Posterior cingulate gyrus (tissue), 11 donors: ENCODE measurements at places on chromosomes 11 and 22.

- no peak for DNase-seq
These were observed 38.2 kb upstream of the RAB38 start for GRCh38 chr11:88213406-88213805.

- no peak for DNase-seq
These were observed 3.6 kb downstream of the OTOG start for GRCh38 chr11:17550450-17551346.

- no peak for DNase-seq
These were observed 40.0 kb downstream of the TST start for GRCh38 chr22:36979016-36979910.

DNA sequence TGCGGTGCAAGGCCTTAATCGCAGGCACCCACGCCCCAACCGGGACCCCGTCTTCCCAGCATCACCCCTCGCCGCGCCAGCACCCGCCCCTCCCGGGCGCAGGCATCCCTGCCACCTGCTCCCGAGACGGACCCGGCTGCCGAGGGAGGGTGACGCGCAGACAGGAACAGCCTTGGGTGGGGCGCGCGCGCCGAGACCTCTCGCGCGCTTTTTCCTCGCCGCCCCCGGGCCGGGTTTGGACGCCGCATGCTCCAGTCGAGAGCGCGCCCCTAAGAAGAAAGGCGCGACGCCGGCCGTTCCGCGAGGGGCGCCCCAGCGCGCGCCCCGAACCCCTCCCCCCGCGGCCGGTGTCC is 504 bp downstream of the CFL1 start:
- no peak for DNase-seq

GRCh38 chr22:49973018-49973961 is 12.7 kb downstream of the PIM3 start:
- no peak for DNase-seq

GRCh38 chr22:43553451-43554258 is 141.8 kb downstream of the MPPED1 start:
- DNase-seq: no peak

DNA sequence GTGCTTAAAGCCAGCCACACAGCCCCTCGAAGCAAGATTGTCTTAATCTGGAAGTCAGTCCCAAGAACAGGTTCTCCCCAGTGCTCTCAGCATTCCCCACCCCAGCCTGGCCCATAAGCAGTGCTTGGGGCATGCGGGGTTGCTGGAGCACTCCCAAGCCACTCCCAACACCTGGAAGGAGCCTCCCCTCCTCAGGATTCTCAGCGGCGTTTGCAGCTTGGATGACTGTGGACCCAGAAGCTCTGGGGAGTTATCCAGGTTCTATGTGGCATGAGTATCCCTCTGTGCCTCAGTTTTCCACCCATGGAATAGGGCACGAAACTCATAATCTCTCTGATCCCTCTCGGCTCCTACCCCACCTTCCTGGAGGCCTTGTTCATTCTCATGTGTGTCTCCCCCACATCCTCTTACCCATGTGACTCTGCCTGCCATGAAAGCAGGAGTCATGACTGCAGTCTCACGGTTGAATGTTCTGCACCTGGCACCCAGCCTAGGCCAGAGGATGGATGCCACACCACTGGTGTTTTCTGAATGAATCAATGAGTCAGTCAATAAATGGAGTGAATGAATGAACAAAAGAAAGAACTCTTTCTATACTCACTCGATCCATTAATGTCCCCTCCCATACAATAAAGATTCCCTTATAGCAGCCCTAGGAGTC is 33.4 kb upstream of the WNT7B start:
- no peak for DNase-seq

DNA sequence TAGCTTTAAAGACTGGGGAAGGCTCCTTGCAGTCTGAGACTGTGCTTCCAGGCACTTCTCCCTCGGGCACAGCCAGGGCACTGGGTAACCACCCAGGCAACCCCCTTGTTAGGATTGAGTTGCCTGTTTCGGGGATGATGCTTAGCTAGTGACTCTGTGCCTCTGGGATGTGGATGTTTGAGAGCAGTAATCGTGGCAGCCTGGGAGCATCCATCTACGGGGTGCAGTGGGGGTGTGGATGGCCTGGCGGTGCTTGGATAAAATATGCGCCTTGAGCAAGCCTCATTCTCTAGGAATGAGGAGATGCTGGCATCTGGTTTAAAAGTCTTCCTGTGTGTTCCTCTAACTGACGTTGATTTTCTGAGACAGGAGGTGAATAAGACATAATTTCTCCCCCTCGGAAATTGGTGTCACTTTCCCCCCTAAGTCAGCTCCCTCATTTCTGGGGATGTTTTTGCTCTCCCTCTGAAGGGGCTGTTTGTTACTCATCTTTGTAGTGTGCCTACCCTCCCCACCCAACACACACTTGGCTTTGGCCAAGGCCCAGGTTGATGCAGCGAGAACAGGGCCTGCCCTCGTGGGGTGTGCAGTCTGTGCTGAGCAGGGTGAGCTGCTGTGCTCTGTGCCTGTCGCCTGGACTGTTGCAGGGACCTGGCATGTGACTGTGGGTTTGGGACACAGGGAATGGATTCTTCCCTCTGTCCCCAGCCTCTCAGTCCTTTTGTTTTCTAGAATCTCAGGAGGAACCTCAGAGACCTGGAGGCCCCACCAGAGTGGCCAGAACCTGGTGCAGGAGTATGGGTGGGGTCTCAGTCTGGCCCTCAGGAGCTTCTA is 2.0 kb downstream of the GNAZ start:
- DNase-seq: no peak

GRCh38 chr11:6378640-6378989 is 11.7 kb upstream of the SMPD1 start:
- DNase-seq: no peak
